ENCODE measurements at places on chromosomes 2 and 18. TPM values are rescaled to one million over a fixed set of nuclear protein-coding genes. Genes with fewer than 3 reads are reported as not detected.

DNA sequence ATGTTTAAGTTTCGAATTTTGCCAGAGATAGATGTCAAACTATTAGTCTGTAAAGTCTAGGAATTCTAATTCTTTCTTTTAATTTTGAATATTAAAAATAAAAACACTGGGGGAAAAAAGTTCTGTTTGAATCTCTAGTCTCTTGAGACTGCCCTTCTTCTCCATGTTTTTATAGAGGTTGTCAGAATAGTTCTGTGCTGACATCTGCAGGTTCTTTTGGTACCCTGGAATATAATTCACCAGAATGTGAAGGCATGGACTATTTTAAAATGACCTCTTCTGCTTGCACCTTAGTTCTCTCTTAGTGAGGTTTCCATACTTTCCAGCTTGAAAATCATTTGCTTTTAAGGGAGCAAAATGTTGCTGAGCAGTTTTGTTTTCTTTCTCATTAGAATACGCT is 121.0 kb upstream of the MSTN start:
- no peaks in the 10 kb centered on the region for H3K36me3 ChIP-seq
- H3K27me3 ChIP-seq, result peaks cover 7% of the 10 kb centered on the region

RBM43 gene
- total RNA-seq, result 1.1 TPM

GRCh38 chr2:65309699-65310098 is 82.1 kb downstream of the ACTR2 start:
- H3K4me1 ChIP-seq, result peaks cover 16% of the 10 kb centered on the region
- H3K4me3 ChIP-seq, result no peak overlapping the region
- DNase-seq, result no peak
- H3K27ac ChIP-seq, result no peak overlapping the region

HOXD13 gene
- total RNA-seq, result 0.17 TPM

Measured in glutamatergic neuron (in vitro differentiated cells).